Karpas-422 (cell line): ENCODE measurements at places on chromosomes 1 and 21.
A peak's percentile ranks its signal among the peaks of the same experiment; 100 is the strongest.

DNA sequence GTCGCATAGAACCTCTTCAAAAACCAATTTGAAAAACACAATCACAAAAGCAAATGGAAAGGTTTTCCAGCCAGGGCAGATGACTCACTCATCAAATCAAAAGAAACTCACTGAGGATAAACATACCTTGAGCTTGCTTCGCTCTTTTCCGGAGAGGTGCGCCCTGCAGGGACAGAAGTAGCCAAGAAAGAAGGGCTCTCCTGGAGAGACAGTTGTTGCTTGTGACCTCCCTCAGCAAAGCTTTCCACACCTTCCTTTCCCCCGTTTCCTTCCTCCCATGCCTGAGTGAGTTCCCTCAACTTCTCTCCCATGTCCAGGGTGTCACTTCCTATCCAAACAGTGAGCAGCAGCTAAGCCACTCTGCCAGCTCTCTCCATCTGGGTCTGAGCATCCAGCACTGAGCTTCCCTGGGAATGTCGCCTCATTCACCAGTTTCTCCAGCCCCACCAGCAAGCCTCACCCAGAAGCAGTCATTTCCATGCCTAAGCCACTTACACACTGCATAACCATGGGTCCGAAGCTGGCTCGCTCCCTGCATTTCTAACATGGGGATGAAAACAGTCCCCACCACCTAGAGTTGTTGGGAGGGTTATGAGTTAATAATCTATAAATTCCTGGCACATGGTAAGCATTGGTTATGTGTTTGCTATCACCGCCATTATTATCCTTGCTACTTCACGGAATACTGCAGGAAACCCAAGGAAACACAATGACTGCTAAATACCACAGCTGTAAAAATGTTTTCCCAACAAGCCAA is 75.0 kb downstream of the PTPN14 start:
- no peak overlapping the region for H3K4me3 ChIP-seq
- no peak overlapping the region for H3K27ac ChIP-seq
- peaks cover 10% of the 10 kb centered on the region for H3K4me1 ChIP-seq

DNA sequence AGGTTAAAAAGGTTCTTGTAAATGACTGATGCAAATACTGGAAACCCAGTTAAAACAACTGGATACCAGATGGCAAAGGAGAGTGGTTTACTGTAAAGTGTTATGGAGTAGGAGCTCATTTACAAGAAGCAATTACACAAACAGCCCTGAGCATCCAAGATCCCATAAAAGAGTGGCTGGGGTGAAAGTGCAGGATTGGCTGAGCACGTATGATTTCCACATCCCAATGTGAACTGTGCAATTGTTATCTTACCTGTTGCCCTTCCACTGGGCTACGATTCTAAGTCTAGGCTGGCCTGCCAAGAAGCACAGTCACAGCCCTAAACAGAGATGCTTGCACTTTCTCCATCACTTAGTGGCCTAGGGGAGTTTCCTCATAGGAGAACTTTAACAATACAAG is 277.6 kb upstream of the RUNX1 start:
- no peak overlapping the region for H3K4me3 ChIP-seq
- peaks cover 7% of the 10 kb centered on the region for H3K4me1 ChIP-seq
- H3K27me3 ChIP-seq: no peaks in the 10 kb centered on the region
- no peak for DNase-seq
- no peak overlapping the region for H3K27ac ChIP-seq

- H3K4me1 ChIP-seq: peaks cover 12% of the 10 kb centered on the region; the same call in 1 of the 2 replicates
- DNase-seq: no peak
- H3K27ac ChIP-seq: no peak overlapping the region
- no peaks in the 10 kb centered on the region for H3K36me3 ChIP-seq
- no peaks in the 10 kb centered on the region for H3K27me3 ChIP-seq
- H3K4me3 ChIP-seq: no peak overlapping the region
These were observed 32.8 kb downstream of the GJA4 start for GRCh38 chr1:34825455-34826091.

DNA sequence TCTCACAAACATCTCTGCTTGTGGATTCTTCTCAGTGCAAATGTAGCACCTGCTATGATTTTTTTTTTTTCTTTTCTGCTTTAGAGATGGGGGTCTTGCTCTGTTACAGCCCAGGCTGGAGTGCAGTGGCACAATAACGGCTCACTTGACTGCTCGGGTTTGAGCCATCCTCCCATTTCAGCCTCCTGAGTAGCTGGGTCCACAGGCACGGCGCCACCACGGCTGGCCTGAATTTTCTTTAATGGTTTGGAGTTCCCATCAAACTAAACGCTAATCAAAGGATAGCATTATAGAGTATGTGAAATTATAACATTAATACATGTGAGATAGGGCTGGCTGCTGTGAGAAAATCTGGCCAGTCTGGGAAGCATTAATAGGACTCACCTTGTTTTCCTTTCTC is 7.2 kb upstream of the PTGER3 start:
- H3K4me3 ChIP-seq: no peak overlapping the region
- H3K4me1 ChIP-seq: no peaks in the 10 kb centered on the region
- DNase-seq: no peak
- no peaks in the 10 kb centered on the region for H3K27me3 ChIP-seq

GRCh38 chr1:221437171-221437570 is 304.7 kb downstream of the DUSP10 start:
- no peaks in the 10 kb centered on the region for H3K27me3 ChIP-seq
- H3K36me3 ChIP-seq: no peaks in the 10 kb centered on the region
- H3K4me3 ChIP-seq: no peak overlapping the region
- DNase-seq: no peak
- no peaks in the 10 kb centered on the region for H3K4me1 ChIP-seq

- H3K36me3 ChIP-seq: no peaks in the 10 kb centered on the region; the same call in 1 of the 2 replicates
- H3K4me3 ChIP-seq: no peak overlapping the region
- no peaks in the 10 kb centered on the region for H3K27me3 ChIP-seq
- H3K4me1 ChIP-seq: no peaks in the 10 kb centered on the region
These were observed 14.3 kb downstream of the TRIM11 start for GRCh38 chr1:228392111-228392936.

- H3K4me1 ChIP-seq: peaks cover 55% of the 10 kb centered on the region
- H3K27me3 ChIP-seq: no peaks in the 10 kb centered on the region
- H3K4me3 ChIP-seq: peak overlapping the region; percentile 56
These were observed 153.3 kb upstream of the SGIP1 start for GRCh38 chr1:66380452-66381212.

DNA sequence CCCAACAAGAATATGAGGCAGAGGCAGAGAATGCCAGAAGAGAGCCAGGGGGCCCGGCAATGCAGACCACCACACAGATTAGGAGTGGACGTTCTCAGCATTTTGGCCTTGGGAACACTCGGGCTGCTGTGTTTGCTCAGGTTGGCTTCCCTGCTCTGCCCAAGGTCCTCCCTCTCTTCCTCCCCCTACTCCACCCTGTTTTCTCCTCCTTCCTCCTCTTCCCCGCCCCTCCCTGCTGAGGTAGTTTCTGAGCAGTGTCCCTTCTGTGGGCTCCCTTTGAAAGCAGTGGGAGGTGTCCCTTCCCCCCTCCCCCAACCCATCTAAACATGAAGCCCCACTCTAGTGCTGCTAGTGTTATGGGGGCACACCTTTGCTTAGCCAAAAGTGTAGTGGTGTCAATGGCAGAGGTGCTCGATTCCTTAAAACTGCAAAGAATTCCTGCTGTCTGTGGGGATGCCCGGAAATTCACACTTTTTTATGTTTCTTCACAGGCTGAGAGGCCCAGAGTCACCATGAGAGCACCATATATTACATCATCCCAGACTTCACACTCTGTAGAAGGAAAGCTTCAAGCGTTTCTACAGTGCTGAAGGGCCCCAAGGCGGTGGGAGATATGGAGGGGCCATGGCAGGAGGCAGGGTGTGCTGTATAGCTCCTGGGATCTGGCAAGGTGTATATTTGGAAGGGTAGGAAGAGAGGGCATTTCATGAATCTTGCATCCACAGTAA is at the start of gene HHIPL2:
Gene HHIPL2, minus strand, starts transcription at position 161 of the 728 bp plus-strand sequence. Its CDS starts 60 bp downstream, at position 101.
- no peak within 1 kb of the TSS for H3K4me3 ChIP-seq
- H3K36me3 ChIP-seq: no peaks in the 10 kb centered on the region
- DNase-seq: no peak
- H3K4me1 ChIP-seq: no peaks in the 10 kb centered on the region
- H3K27ac ChIP-seq: no peak within 1 kb of the TSS
- H3K27me3 ChIP-seq: no peaks in the 10 kb centered on the region

DNA sequence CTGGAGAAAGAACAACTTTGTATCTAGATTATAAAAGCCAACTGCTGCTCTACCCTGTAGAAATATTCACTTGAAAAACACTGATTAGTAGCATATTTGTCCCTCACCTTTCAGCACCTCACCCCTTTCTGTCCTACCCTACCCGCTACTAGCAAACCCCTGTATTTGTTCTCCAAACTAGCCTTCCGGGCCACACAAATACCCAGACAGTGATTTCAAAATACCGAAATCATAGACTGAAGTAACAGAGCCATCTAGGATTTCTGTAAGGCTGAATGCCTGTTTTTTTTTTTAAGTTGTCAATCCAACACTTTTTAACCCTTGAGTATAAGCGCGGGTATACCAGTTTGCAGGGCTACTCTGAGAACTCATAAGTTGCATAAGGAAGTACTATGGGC is 398 bp upstream of the DPT start:
- no peaks in the 10 kb centered on the region for H3K27me3 ChIP-seq
- DNase-seq: no peak
- H3K4me3 ChIP-seq: no peak overlapping the region
- H3K36me3 ChIP-seq: no peaks in the 10 kb centered on the region
- peaks cover 12% of the 10 kb centered on the region for H3K4me1 ChIP-seq

DNA sequence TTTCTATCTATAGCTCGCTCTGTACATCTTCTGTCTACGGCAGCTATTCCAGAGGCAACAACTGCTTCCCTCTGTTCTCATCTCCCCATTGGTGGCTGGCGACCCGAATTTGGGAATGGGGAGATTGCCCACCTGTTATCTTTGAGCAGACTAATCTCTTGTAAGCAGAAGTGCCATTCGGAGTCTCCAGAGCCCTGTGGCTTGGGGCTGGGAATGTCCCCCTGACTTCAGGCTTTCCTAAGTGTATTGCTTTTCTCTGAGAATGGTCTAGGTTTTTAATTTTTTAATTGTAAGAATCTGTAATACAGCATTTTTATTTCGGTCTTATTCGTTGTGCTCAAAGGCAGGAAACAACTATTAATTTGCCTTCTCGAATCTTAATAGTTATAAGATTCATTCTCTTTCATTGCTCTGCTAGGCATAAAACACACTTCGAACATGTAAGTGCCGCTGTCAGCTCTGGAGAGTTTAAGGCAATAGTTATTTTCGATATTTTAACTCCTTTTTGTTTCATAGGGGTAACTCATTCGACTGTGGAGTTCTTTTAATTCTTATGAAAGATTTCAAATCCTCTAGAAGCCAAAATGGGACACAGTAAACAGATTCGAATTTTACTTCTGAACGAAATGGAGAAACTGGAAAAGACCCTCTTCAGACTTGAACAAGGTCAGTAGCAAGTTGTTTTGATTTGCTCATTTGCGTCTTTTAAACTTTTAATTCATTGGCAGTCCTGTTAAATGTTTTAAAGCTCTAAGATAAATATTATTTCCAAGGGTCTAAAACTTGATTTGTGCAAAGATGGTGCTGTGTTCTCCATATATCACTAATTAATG is 514 bp downstream of the AGL start:
- H3K27ac ChIP-seq: peak overlapping the region; percentile 86
- peak; percentile 60 for DNase-seq
- peak overlapping the region; percentile 87 for H3K4me3 ChIP-seq
- H3K36me3 ChIP-seq: peaks cover 24% of the 10 kb centered on the region
- H3K4me1 ChIP-seq: peaks cover 43% of the 10 kb centered on the region

GRCh38 chr1:198273748-198274295 is 117.0 kb downstream of the NEK7 start:
- DNase-seq: no peak
- H3K4me1 ChIP-seq: peaks cover 4% of the 10 kb centered on the region; the same call in 1 of the 2 replicates
- no peaks in the 10 kb centered on the region for H3K36me3 ChIP-seq
- H3K27ac ChIP-seq: no peak overlapping the region

- H3K36me3 ChIP-seq: no peaks in the 10 kb centered on the region; the same call in 1 of the 2 replicates
- no peak overlapping the region for H3K4me3 ChIP-seq
- no peak overlapping the region for H3K27ac ChIP-seq
- no peaks in the 10 kb centered on the region for H3K27me3 ChIP-seq
- no peak for DNase-seq
These were observed 7.8 kb downstream of the TBX19 start for GRCh38 chr1:168288311-168289052.

DNA sequence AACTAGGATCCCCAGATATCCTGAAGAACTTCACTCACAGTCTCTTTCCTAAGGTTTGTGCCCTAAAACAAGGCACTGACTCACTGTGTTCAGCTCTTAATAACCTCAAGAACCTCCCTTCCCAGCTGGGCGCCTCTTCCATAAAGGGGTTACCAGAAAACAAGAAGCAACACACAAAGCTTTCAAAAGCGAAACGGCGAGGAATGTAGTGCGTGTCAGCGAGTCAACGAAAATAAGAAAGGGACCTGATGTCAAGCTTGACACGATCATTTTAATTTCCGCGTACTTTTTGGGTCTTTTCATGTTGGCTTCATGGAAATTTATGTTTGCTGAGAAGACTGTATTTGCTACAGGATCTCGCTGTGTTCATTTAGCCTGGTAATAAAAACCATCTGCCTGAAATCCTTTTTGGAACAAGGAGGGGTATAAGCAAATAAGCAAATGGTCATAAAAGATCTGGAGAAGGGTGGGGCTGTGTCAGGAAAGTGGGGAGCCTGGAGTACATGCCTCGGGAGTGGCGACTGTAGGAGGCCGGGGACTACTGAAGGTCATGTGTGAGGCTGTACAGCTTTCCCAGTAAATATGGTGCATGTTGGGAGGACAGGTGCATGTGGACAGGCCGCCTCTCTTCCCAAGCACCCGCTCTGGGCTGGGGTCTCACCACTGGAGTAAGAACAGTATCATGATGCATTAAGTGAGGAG is 11.4 kb upstream of the CLDN14 start:
- no peak for DNase-seq
- no peaks in the 10 kb centered on the region for H3K4me1 ChIP-seq
- H3K27me3 ChIP-seq: no peaks in the 10 kb centered on the region
- H3K4me3 ChIP-seq: no peak overlapping the region
- no peaks in the 10 kb centered on the region for H3K36me3 ChIP-seq
- H3K27ac ChIP-seq: no peak overlapping the region

GRCh38 chr1:59029411-59030167 is 245.7 kb upstream of the JUN start:
- H3K27me3 ChIP-seq: no peaks in the 10 kb centered on the region
- H3K4me3 ChIP-seq: no peak overlapping the region
- no peak overlapping the region for H3K27ac ChIP-seq
- DNase-seq: no peak

DNA sequence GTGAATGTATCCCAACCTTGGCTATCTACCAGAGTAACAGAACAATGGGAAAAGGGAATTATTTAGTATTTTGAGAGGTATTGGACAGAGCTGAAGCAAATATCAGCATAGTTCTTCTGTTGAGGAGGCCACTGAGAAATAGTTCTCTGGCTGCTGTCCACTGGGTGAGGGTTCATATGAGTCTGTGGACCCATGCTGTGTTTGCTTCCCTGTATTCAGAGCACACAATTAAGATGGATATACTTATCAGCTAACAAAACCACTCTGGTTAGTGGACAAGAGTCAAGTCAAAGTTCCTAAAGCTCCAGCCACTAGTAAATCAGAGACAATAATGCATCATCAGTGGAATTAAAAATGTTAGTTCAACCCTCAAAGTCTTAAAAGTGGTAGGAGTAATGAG is 66.1 kb downstream of the RGS18 start:
- H3K4me1 ChIP-seq: no peaks in the 10 kb centered on the region
- DNase-seq: no peak
- no peak overlapping the region for H3K4me3 ChIP-seq
- H3K27ac ChIP-seq: no peak overlapping the region
